ENCODE measurements at places on chromosomes 2 and 18.

- H3K4me3 ChIP-seq, result no peak overlapping the region
- H3K27ac ChIP-seq, result no peak overlapping the region
- no peaks in the 10 kb centered on the region for H3K27me3 ChIP-seq
- no peaks in the 10 kb centered on the region for H3K36me3 ChIP-seq
These were observed 22.6 kb downstream of the DHRS9 start for GRCh38 chr2:169091761-169092519.

- peaks cover 5% of the 10 kb centered on the region for H3K27me3 ChIP-seq
- DNase-seq, result no peak
These were observed 298.4 kb upstream of the MC4R start for GRCh38 chr18:60671021-60671420.

DNA sequence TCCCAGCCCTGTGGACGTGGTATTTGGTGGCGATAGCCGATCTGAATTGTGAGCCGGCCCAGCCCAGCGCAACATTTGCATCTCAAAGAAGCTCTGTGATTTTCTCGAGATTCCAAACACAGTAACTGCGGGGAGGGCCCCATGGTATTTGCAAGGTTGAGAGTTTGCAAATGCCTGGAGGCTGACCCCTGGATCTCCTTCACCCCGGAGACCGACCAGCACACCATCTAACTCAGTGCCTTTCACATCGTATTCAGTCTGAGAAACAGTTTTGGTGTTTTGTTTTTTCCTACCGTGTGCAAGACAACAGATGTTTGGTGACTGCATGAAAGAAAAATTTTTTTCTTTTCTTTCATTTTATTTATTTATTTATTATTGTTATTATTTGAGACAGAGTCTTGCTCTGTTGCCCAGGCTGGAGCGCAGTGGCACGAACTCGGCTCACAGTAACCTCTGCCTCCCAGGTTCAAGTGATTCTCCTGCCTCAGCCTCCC lies 40.3 kb downstream of the MYCN start:
- no peaks in the 10 kb centered on the region for H3K27me3 ChIP-seq
- H3K4me3 ChIP-seq, result no peak overlapping the region
- H3K36me3 ChIP-seq, result no peaks in the 10 kb centered on the region
- DNase-seq, result no peak
- no peaks in the 10 kb centered on the region for H3K4me1 ChIP-seq

- H3K36me3 ChIP-seq, result no peaks in the 10 kb centered on the region
- H3K4me1 ChIP-seq, result no peaks in the 10 kb centered on the region
- H3K4me3 ChIP-seq, result no peak overlapping the region
These were observed 264.5 kb downstream of the CNTNAP5 start for GRCh38 chr2:124289615-124290014.

DNA sequence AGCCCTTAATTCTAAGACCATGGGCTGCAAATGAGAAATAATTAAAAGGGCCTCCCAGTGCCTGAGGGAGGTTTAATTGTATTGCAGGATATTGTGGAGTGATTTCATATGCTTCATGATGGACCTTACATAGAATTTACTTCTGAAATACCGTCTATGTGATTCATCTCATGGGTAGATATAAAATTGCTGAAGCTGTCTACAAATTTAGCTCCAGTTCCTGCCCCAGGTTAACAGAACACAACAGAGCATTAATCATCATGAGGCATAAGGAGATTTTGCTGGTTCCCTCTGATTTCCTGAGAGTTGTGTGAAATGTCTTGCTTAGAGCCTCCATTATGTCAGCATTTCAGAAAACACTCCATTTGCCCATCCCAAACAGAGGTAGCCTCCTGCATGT lies 770 bp downstream of the UPP2 start:
- DNase-seq, result no peak
- no peaks in the 10 kb centered on the region for H3K4me1 ChIP-seq
- no peaks in the 10 kb centered on the region for H3K36me3 ChIP-seq
- no peak overlapping the region for H3K4me3 ChIP-seq

DNA sequence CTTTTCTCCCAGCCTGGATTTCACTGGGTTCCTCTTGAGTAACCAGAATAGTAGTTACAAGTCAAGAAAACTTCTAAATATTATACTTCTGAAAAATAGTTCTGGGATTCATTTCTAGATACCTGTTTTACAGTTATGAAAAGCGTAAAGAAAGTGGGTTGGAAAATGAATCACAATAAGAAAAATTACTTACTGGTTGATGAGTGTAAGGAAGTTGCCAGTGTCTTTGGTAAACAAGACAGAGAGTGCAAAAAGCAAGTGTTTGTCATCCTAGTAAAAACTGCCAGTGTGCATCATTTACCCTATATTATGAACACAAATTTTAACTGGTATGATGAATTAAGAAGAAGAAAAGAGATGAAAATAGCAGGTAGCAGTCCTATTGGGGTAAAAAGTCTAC lies 88.9 kb downstream of the R3HDM1 start:
- DNase-seq, result no peak
- no peaks in the 10 kb centered on the region for H3K4me1 ChIP-seq
- no peak overlapping the region for H3K4me3 ChIP-seq
- H3K36me3 ChIP-seq, result no peaks in the 10 kb centered on the region
- no peak overlapping the region for H3K27ac ChIP-seq
- no peaks in the 10 kb centered on the region for H3K27me3 ChIP-seq

GRCh38 chr2:239236043-239236807 lies 164.6 kb downstream of the HDAC4 start:
- no peak for DNase-seq
- no peaks in the 10 kb centered on the region for H3K4me1 ChIP-seq
- H3K4me3 ChIP-seq, result no peak overlapping the region
- H3K27ac ChIP-seq, result no peak overlapping the region

DNA sequence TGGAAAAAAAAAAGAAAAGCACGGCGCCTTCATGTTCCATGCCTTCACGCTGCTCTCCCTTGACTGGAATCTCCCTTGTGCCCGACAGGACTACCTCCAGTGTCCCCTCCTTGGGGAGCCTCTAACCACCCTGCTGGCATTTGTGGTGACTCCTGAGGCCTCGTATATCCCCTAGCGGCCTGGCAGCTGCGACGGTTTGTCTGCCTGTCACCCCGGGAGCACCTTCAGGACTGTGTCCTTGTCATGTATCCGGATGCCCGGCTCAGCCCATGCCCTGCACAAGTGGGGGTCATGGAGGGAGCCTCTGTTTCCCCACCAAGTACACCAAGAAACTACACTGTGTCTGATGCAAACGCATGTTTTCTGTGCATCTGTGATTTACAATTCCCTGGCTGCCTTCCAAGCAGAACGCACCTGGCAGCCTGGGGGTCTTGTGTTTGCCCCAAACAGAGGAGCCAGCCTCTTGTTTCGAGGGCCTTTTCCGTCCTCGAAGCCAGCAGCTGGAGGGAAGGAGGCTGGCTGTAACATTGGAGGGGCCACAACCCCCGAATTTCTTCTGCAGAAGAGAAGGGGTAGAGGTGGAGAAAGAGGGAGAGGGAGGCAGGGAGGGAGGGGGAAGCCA lies 18.9 kb downstream of the TWIST2 start:
- H3K27me3 ChIP-seq, result no peaks in the 10 kb centered on the region
- no peak overlapping the region for H3K4me3 ChIP-seq
- DNase-seq, result peak; percentile 11
- H3K27ac ChIP-seq, result no peak overlapping the region
- peaks cover 19% of the 10 kb centered on the region for H3K4me1 ChIP-seq
- H3K36me3 ChIP-seq, result no peaks in the 10 kb centered on the region

DNA sequence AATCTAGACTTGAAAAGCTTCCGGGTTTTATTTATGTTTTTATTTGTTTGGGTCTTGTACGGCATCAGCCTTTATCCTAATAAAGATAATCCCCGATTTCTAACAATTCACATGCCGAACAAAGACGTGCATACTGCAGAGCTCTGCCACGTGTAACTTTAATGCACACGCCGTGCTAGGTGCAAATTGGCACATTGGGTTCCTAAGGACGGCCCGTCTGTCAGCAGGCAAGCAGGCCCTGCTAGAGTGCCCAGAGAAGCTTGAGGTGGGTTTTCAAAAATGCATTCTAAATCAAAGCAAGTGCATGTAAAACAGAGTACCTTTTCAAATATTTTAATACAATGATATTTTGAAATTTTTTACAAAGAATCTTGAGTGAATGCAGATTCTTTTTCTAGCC lies 806.4 kb upstream of the POU3F3 start:
- H3K27ac ChIP-seq, result no peak overlapping the region
- no peak overlapping the region for H3K4me3 ChIP-seq
- H3K36me3 ChIP-seq, result no peaks in the 10 kb centered on the region

- no peaks in the 10 kb centered on the region for H3K4me1 ChIP-seq
- no peak overlapping the region for H3K27ac ChIP-seq
- no peak for DNase-seq
- no peak overlapping the region for H3K4me3 ChIP-seq
These were observed 126.9 kb upstream of the ZNF516 start for GRCh38 chr18:76621782-76622495.

- H3K36me3 ChIP-seq, result no peaks in the 10 kb centered on the region
- H3K4me3 ChIP-seq, result no peak overlapping the region
- no peak for DNase-seq
- H3K27me3 ChIP-seq, result no peaks in the 10 kb centered on the region
- H3K4me1 ChIP-seq, result no peaks in the 10 kb centered on the region
- H3K27ac ChIP-seq, result no peak overlapping the region
These were observed 27.6 kb downstream of the LYPD1 start for GRCh38 chr2:132642415-132642814.

- H3K4me3 ChIP-seq, result no peak overlapping the region
- no peaks in the 10 kb centered on the region for H3K4me1 ChIP-seq
- no peak overlapping the region for H3K27ac ChIP-seq
- H3K36me3 ChIP-seq, result no peaks in the 10 kb centered on the region
- no peak for DNase-seq
- H3K27me3 ChIP-seq, result no peaks in the 10 kb centered on the region
These were observed 60.4 kb downstream of the SETBP1 start for GRCh38 chr18:44741085-44741484.

DNA sequence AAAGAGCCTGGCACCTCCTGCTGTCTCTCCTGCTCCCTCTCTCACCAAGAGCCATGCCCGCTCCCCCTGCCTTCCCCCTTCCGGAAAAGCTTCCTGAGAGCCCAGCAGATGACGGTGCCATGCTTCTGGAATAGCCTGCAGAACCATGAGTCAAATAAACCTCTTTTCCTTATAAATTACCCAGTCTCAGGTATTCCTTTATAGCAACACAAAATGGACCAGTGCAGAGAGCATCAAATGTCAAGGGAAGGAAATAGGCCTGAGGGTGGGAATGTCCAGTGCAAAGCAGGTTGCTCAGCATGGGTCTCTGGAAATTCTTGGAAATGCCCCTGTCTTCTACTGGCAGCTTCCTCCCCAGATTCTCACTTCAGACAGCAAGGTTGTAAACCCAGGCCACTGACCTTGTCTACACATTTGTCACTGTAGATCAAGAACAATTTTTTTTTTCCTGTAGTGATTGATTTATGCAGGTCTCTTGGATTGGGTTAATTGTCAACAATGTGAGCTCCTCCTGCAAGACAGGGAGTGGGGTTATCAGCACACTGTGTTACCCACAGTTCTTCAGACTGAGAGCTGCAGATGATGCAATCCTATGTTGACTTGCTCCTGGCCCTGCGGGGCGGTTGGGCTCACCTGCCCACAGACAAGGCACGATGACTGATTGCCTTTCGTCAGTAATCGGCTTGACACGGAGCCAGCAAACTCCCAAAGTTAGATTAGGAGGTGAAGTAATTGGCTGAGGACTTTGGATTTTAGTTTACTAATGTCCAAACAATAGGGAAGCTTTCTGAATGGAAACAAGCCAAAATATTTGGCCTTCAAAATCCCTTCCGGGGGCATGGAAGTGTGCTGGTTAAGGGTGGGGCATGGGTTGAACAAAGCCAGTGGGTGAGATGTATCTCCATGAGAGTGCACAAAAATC lies 5.4 kb upstream of the BOD1L2 start:
- no peaks in the 10 kb centered on the region for H3K36me3 ChIP-seq
- no peak overlapping the region for H3K27ac ChIP-seq
- no peaks in the 10 kb centered on the region for H3K27me3 ChIP-seq
- H3K4me3 ChIP-seq, result no peak overlapping the region
- no peak for DNase-seq

Measured in endothelial cell of umbilical vein (primary cell).